ENCODE measurements at places on chromosomes 7 and 10.

GRCh38 chr7:142012825-142013511, 17.3 kb downstream of the MGAM start:
- DNase-seq = no peak

DNA sequence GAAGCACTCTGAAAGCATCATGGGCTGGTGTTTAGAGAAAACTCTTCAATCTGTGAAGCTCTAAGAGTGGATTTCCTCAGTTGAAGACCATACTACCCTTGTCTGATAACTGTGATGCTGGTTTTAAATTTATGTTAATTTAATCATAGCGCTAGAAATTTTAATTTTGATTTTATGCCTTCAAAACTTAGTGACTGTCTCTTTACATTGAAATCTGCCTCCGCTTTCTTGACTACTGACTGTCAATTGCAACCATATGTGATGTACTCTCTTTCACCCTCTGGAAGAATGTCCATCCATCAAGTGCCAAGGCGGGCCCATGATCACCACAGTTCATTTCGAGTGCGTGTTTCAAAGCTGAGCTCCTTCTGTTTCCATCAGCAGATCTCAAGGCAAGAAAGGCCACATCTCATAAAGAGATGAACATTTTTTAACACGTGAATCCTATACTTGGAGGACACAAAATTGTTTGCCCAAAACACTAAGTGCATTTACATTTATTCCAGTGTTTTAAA, 147.1 kb downstream of the ITGA8 start:
- no peak for DNase-seq

DNA sequence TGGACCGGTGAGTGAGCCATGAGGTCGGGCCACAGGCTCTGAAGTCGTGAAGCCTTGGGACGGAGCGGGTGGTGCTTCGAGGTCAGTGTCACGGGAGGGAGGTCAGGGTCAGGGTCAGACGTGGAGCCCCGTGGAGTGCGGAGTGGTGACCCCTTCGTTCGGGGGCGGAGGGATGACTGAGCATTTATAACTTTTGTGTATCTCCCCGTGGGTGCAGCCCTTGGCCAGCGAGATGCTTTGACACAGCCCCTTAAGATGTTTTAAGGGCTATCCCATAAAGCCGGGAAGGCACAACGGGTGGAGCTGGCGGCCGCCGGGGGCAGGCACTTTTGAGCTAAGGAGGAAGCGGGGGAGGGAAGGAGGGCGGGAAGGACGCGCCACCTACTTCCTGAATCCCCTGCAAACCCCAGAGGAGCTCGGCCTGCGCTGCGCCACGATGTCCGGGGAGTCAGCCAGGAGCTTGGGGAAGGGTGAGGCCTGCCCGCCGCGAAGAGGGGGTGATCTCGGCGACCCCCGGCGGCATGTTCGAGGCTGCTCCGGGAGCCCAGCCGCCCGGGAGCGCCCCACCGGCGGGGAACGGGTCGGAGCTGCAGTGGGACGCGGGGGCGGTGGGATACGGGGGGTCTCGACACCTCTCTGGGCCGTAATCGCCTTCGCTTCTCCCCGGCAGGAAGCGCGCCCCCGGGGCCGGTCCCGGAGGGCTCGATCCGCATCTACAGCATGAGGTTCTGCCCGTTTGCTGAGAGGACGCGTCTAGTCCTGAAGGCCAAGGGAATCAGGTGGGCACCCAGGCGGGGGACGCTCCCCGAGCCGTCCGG, at the start of gene GSTO1:
GSTO1 (plus strand) TSS at position 400 of the 818 bp plus-strand sequence; CDS start at position 437, 37 bp downstream.
- peak; percentile 85 for DNase-seq

- DNase-seq = no peak
Observed at GRCh38 chr7:999149-999879, 16.3 kb downstream of the CYP2W1 start.

DNA sequence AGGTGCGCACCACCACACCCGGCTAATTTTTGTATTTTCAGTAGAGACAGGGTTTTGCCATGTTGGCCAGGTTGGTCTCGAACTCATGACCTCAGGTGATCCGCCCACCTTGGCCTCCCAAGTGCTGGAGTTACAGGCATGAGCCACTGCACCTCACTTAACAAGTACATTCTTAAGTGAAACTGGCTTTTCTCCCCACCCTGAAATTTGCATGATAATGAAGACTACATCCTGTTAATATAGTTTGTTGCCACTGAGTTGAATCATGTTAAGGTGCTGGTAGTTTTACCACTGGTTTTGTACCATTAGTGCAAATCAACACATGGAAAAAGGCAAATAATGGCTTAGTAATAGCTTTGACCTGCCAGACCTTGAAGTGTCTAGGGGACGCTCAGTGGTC, 62.2 kb downstream of the MPLKIP start:
- DNase-seq = no peak

DNA sequence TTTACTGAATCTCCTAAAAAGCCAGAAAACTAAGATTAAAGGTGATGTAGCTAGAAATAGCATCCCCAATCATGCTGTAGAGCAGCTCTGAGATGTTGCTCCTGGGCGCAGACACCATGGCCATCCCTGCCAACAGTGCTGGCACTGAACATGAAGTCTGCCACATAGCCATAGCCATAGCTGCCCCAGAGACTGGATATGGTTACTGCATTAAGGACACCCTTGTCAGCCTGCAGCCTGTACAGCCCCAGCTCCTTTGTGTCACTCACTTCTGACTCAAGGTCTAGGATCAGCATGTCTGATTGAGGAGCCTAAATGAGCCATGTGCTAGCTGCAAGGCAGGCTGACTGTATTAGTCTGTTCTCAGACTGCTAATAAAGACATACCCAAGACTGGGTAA, 284.6 kb downstream of the RPS24 start:
- DNase-seq = no peak

DNA sequence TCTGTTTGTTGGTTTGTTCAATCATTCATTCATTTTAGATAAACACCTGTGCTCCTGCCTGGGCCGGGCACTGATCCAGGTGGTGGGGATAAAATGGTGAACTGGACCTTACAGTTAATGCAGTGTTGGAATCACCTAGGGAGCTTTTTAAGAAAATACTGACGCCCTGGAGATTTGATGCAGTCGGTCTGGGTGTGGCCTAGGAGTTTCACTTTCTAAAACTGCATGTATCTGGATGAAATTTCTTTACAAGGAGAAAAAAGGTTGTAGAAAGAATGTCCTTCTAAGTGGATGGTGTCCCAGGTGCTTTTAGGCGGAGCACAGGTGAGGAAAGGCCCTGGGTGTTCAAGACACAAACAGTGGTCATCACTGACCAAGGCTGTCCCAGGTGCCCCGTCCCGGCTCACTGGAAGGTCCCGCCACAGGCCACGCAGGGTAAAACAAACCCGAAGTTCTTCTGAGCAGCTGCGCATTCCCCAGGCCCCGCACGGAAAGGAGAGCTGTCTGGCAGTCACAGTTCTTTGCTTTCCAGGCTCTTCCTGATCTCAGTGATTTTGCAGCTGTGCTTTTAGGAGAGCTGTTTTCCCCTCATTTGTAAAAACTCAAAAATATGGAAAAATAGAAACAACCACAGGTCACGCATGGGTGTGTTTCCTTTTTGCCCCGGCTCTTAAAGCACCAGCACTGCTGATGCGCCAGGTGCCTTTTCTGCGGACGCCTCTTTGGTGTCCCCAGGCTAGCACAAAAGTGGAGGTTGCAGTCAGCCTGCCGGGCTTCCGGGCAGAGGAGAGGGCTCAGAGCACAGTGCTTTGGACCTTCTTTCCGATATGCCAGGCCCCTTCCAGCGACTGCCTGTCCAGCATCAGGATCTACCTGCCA, 161.9 kb downstream of the GRK5 start:
- DNase-seq = peak; percentile 30

DNA sequence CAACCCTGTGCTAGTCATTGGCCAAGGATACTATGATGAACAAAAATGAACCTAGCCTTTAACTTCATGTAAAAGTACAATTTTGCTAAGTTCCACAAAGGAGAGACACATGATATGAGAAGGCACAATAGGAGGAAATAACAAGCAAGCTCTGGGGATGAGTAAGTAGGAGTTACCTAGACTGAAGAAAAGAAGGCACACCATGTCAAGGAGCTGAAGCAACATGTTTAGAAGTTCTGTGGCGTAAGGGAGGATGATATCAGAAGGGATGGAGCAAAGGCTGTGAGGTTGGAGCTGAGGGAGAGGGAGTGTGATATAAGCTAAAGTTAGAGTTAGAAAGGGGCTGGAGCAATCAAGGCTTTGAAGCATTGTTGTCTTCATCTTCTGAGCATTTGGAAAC, 25.6 kb downstream of the KIFBP start:
- DNase-seq = no peak

GRCh38 chr7:24882989-24883621, 96.9 kb downstream of the OSBPL3 start:
- peak; percentile 85 for DNase-seq

DNA sequence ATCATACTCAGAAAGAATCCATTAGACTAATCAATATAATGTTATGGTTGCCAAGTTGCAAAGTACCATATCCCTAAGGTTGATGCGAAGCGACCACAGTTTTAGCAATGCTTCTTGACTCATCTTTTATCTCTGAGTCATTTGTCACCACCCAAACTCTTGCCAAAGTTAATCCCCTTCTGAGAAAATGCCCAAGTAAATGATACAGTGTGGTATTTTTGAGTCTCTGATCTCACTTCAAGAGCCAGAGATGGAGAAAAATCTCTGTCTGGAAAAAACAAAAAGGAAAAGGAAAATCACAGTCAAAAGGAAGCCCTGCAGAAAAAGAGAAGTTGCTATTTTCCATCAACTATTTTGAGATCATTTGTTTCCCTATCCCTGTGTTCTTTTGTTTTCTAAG, 26.7 kb upstream of the OTUD1 start:
- DNase-seq = no peak

- no peak for DNase-seq
Observed at GRCh38 chr7:5170251-5170650, 19.8 kb upstream of the WIPI2 start.

Measured in AG08395 (cell line).